ENCODE measurements at places on chromosomes 3 and 15.

DNA sequence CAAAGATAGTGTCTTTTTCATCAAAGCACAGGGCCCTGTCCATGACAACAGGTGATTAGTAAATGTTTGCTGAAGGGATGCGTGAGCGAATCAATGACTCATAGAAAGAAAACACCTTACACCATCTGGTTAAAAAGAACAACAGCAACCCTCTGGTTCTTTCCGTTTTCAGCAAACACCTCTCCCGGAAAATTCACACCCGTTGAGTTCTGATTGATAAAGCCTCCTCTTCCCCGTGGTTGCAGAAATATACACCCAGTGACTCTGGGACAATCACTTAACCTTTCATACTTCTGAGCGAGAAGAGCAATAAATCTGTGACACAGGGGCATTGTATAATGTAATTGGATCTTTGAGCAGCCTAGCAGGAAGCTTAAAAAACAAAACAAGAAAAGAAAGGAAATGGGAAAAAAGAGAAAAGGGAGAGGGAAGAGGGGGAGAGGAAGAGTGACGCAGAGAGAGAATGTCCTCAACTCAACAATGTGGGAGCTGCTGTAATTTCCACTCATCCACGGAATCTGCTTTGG is 37.6 kb downstream of the ADAMTS9 start:
- DNase-seq, result no peak

DNA sequence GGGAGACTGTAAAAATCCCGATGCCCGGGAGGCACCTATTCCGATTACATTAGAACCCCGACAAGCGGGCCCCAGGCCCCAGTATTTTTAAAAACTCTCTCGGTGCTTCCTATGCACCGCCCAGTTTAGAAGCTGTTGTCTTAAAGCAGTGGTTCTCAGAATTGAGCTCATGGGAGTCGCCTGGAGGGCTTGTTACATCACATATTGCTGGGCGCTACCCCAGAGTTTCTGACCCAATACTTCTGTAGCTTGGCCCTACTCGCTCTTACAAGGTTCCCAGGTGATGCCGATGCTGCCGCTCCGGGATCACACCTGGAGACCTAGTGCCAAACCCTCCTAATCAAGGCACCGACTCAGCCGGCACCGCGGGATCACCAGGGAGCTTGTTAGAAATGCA is 35.2 kb downstream of the CPN2 start:
- DNase-seq, result no peak

DNA sequence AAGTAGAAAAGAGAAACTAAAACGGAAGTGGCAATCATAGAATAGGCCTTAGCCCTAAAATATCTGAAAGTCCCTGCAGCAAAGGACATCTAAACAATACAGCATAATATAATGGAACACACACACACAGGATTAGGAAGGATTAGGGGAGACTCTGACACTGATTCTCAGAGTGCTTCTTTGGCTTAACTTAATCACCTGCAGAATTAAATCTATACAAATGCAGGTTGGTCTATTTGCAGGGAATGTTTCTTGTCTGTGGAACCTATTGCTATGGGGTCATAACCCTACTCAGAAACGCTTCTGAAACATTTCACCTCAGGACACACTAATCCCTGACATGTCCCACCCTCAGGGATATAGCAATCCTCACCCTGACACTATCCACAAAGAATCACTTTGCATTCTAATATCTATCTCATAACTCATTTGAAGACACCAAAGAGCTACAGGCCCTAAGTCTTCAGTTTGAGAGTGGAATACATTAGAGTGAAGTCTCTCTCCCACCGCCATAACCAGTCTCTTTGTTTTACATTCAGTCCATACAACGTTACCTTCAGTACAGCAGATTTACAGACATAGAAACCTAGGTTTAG is 1041.2 kb downstream of the TUSC7 start:
- DNase-seq, result no peak

DNA sequence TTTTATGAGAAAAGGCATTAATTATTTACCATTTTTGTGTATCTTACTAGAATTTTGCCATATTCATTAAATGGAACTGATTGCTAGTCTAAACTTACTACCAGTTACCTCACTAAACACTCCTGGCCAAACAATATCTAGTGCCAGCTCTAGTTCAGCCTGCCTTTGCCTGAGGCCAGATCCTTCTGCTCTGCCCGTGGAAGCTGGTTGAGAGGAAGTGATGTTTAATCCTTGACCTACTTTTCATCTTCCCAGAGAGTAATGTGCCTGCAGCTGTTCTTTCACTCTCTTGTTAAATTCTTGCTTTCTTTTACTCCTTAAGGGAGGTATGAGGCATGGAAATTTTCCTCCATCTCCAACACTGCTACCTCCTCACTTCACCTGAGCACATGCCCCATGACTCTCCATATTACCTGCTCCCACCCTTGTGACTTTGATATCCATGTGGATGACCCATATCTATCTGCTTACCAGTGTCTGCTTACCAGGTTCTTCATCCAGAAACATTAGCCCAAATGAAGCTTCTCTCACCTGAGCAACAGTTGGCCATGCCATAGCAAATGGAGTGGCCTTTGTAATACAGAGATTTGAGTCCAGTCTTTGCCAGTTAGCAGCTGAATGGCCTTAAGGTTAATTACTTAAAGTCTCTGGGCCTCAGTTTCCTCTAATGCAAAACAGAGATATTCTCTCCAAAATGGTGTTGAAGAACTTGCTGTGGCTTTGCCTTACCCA is 53.4 kb downstream of the UBE2E1 start:
- no peak for DNase-seq

GRCh38 chr3:107142171-107142570 is 235.1 kb upstream of the CCDC54 start:
- DNase-seq, result no peak

DNA sequence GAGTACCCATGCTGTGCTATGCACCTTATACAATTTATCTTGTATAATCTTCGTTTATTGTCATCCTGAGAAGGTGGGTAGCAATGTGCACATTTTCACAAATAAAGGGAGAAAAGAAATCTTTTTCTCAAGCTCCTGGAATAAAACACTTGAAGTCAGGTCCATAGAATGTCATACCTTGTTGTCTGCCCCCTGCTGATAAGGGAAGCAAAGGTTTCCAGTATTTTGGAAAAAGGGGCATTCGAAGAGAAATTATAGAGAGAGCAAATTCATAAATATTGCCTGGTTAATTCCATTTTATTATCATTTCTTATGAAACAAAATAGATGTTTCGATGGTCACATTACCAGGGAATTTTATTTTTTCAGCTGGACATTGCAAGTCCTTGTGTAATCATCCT is 277.8 kb downstream of the RAP2B start:
- no peak for DNase-seq

GRCh38 chr3:149588909-149589308 is 68.9 kb downstream of the WWTR1 start:
- DNase-seq, result no peak

DNA sequence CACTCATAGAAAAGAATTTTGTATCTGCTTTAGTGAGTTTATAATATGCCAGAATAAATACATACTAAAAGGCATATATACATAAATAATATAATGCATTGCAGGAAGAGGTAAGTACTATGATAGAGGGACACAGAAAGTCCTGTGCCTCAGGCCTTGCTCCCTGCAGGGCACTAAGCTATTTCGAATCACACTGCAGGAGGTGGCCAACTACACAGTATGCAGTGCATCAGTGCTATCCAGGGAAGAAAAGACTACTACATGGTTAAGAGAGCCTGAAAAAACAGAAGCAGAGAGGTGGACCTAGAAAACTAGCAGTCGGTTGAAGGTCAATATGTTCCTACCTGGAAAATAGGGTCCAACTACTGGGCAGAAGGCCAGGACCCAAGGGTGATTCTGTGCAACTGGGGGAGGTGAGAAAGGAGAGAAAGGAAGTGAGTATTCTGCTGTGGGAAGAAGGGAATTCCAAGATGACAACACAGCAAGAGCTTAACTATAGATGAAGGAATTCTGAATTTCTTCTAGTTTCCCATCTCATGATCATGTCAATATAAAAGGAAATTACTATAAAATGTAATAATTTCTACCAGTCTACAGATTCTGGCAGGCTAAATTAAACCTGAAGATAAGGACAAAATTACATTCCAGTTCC is 218.0 kb downstream of the ZBTB20 start:
- no peak for DNase-seq

- peak; percentile 77 for DNase-seq
Observed at GRCh38 chr15:89068325-89068784, 19.9 kb upstream of the ABHD2 start.

DNA sequence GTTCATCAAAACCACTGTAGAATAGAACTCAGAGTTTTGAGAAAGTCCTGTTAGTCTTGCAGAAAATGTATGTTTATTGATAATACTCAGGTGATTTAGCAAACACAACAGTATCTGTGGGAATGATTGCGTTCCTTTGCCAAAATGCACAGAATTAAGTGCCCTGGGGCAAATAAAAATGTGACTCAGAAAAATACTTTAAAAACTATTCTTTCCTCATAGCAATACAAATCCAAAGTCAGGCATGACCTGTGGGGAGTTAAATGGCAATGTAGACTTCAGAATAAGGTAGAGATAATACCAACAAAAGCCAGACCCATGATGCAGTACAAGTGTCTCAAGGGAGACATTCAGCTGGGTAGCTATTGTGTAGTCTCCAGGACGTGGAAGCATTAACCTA is 72.3 kb upstream of the SNTN start:
- DNase-seq, result no peak

DNA sequence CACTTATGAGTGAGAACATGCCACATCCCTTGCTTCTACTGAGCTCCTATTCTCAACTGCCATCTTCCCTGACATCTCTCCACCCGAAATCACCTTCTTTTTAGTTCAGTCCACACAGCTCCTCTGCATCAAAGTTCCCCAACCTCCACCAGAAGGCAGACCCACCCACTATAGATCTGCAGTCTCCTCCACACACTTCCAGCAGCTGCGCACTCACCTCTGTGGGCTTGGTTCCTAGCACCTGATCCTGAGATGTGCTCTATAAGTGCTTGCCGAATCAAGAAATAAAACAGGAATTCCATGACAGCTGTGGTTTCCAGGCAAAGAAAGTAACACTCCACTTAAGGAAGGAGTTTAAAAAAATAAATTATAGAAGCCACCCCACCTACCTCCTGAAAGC is 85.4 kb downstream of the TRANK1 start:
- no peak for DNase-seq

DNA sequence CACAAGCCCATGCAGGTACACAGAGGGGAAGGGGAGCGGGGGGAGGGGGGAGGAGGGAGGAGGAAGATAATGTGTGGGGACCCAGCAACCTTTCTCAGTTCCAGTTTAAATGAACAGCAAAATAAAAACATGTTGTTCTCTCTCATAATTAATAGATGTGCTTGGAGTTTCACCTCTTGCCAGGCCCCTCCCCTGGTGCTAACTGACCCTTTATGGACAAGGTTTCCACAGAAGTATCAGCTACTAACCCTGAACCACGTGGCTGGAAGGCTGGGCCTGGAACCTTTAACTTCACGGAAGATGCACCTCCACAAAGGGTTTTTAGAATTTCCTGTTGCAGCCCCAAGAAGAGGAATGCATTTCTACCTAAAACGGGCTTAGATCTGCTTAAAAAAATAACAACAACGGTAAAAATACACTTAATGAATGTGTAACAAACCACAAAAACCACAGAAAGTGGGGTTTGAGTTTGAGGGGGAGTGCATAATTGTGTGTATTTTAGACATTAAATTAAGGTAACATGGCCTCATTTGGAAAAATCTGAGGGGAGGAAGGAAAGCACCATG is 14.8 kb upstream of the SMAD3 start:
- DNase-seq, result no peak

GRCh38 chr3:149532489-149533180 is 58.1 kb downstream of the TM4SF4 start:
- no peak for DNase-seq

GRCh38 chr3:27632431-27633223 is 89.5 kb downstream of the EOMES start:
- peak; percentile 70 for DNase-seq

DNA sequence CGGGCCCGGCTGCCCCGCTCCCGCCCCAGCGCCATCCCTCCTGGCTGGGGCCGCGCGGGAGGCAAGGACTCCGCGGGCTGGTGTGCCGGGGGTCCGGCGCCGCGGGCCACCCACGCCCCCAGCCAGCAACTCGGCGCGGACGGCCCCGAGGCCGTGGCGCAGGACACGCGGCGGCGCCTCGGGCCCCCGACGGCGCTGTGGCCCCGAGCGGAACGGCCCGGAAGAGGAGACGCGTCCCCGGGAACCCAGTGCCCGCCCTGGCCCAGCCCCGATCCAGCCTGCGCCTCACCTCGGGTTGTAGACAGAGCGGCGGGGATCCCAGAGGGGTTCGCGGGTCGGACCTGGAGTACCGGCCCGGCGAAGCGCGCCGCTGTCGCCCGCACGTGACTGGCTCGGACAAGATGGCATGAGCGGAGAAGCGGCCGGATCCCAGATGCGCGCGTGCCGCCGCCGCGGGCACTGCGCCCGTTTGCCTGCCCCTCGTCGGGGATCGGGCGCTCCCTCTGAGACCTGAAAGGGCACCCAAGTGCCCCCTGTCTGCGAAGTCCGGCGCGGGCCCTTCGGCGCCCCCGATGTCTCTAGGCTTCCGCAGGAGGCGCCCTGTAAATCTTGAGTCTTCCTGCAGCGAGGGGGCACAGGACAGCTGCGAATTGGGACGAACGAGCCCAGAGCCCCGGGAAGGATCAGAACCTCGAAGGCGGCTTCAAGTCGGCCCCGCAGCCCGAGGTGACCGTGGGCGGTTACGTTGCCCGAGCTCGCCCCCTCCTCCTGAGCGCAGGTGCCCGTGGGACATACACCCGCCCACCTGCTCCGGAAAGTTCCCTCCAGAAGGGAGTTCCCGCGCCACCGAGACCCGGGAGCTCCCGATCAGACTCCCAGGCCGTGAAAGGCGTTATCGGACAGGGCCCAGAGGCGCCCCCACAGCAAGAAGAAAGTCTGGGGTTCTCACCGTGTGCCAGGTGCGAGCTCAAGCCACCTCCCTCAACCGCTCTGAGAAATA is 598 bp upstream of the SFMBT1 start:
- DNase-seq, result peak; percentile 77

GRCh38 chr3:150385296-150386242 is 22.5 kb upstream of the TSC22D2 start:
- DNase-seq, result no peak

- no peak for DNase-seq
Observed at GRCh38 chr3:34676436-34676835, 878.0 kb downstream of the PDCD6IP start.

GRCh38 chr15:73921254-73921925 is 4.9 kb upstream of the LOXL1 start:
- DNase-seq, result no peak

DNA sequence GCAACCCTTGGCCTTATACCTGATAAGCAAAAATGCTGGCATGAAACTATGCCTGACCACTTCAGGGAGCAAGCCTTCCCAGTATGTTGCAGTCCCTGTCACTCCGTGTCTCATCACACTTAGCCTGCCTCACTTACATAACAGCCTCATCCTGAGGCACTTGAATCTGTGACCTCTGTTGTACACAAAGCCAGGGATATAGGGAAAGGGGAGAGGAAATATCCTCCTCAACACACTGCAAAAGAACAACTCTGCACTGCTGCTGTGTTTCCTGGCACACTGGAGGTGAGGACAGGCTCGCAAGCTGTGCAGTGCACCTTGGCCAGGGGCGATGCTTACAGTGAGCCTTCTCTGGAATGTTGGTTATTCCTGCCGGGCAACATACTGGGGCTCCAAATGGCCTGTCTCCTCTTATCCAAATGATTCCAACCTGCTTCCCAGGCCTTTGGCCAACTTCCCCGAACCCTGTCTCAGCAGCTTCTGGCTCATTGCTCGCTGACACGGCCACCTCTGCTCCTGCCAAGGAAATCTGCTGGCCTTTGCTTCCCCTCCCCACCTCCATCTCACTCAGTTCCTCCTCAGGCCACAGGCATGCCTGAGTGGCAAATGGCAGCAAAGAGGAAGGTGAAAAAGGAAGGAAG is 109.2 kb downstream of the CD47 start:
- no peak for DNase-seq

Data from sciatic nerve (tissue), 2 donors.